ENCODE measurements at places on chromosomes 12 and 14.
A peak's percentile ranks its signal among the peaks of the same experiment; 100 is the strongest.

GRCh38 chr12:75964150-75964549, 67.4 kb downstream of the PHLDA1 start:
- no peak for DNase-seq

DNA sequence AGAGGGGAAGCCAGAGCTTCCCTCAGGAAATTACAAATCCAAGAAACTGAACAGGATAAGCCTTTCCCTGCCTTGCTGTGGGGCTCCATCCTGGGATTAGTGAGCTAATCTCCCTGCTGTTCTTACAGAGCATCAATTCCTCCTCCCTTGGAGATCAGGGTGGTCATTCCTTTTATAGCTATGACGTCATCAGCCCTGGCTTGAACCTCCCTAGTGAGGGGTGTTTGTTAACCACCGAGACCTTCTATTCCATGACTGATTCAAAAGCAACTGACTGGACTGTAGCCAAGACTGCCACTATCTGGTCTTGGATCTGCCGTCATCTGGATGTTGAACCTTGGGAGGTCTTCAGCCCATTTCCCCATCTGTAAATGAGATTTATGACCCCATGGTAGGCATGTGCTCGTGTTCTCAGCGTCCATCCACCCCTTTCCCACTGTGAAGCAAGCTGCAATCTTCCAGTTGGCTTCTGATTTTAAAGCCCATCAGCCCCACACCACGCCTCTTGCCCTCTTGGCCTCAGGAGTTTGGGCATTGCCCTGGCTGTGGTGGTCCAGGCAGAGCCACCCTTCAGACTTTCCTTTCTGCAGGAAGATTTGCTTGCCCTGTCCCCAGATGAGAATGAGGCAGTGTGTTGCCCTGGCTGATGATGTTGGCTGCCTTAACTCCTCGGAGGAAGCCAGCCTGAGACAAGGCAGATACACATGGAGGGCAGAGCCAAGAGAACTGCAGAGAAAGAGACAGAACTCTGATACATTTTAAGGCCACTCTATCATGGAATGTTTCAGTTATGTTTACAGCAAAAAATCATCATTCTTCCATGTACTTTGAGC, 59.6 kb upstream of the ACTN1 start:
- DNase-seq: peak; percentile 77

GRCh38 chr12:89453121-89453978, 71.2 kb downstream of the GALNT4 start:
- peak; percentile 19 for DNase-seq

GRCh38 chr14:99720941-99721791, 37.1 kb downstream of the CYP46A1 start:
- DNase-seq: no peak

DNA sequence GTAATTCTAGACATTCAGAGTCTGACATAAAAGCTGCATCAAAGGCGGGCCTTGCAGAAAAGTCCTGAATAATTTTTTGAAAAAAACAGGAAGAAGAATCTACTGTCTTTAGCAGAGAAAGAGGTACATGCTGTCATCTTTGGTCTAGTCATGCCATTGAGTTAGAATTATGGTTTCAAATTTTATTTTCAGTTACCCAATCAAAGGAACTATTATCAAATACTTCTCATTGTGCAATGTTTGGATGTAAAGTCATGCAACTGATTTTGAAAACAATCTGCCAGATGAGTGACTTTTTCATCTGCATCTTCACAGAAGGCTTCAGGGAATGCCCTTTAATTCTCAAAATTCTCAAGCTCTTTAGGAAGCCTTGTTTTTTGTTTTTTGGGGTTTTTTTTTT, 803.5 kb downstream of the FLRT2 start:
- DNase-seq: no peak

- DNase-seq: no peak
Observed at GRCh38 chr12:19110221-19110940, 19.2 kb upstream of the PLEKHA5 start.

DNA sequence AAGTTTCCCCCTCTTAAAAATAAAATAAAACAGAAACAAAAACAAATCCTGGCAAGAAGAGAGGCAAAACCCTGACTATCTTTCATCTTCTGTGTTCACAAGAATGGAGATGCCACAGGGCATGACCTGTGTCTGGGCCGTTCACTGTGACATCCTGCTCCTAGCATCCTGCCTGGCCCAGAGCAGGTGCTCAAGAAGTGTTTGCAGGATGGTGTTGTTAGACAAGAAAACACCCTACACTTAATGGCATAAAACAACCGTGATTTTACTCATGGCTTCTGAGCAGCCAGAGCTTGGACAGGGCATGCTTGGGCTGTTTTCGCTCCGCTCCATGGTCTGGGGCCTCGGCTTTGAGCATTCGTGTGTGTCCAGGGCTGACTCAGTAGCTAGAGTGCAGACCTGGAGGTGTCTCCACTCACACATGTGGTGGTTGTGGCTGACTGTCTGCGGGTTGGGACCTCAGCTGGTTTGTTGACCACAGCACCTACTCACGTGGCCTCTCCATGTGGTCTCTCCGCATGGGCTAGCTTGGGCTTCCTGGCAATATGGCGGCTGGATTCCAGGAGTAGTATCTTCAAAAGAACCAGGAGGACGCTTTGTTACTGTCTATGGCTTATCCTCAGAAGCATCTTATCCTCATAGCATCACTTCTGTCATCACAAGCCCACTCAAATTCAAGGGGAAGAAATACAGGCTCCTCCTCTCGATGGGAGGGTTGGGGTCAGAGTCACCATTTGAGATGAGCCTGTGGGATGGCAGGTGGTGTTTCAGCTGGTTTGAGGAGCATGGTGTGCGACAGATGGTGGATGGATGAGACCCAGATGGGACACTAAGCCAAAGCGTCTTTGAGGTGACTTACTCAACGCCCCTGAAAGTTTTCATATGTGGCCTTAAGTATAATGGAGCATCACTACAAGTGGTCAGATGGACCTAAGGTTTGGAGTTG, 33.2 kb upstream of the FZD10 start:
- no peak for DNase-seq

GRCh38 chr14:104695660-104696000, 6.2 kb downstream of the INF2 start:
- no peak for DNase-seq

GRCh38 chr12:64660237-64661018, 50.1 kb downstream of the RASSF3 start:
- DNase-seq: no peak

- no peak for DNase-seq
Observed at GRCh38 chr12:22014783-22015144, 31.3 kb upstream of the CMAS start.

- no peak for DNase-seq
Observed at GRCh38 chr12:64951944-64952343, 127.5 kb downstream of the TBC1D30 start.

DNA sequence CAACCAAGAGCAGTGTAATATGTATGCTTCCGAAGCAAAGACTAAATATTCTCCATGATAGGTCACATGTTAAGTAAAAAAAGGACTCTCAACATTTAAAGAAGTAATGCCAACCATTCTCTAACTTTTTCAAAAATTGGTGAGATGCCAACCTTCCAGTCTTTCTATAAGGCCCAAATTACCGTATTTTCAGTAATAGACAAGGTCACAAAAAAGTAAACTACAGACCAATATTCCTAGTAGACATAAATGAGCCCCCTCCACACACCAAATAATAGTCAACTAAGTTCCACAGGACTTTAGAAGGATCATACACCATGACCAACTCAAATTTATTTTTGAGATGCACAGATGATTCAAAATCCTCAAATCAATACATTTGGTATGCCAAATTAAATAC, 867.4 kb downstream of the TMEM121 start:
- DNase-seq: no peak

DNA sequence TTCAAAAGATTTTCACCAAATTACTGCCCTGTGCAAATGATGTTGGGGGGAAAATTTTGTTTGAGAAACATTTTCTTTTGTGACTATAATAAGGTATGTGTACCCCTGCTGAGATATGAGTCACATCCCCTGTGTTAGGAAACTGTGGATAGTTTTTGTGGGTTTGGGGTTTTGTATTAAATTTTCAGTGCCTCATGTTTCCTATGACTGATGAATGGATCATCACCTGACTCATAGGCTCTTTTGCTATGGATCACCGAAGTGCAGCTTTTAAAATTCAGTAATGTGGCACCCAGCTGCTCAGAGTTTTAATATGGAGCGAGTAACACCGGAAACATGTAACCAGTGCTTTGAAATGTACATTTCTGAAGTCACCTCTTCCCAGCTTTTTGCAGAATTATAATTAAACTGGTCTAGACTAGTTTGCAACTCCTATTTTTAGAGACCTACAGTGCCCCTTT, 167.4 kb upstream of the HMGA2 start:
- peak; percentile 46 for DNase-seq

DNA sequence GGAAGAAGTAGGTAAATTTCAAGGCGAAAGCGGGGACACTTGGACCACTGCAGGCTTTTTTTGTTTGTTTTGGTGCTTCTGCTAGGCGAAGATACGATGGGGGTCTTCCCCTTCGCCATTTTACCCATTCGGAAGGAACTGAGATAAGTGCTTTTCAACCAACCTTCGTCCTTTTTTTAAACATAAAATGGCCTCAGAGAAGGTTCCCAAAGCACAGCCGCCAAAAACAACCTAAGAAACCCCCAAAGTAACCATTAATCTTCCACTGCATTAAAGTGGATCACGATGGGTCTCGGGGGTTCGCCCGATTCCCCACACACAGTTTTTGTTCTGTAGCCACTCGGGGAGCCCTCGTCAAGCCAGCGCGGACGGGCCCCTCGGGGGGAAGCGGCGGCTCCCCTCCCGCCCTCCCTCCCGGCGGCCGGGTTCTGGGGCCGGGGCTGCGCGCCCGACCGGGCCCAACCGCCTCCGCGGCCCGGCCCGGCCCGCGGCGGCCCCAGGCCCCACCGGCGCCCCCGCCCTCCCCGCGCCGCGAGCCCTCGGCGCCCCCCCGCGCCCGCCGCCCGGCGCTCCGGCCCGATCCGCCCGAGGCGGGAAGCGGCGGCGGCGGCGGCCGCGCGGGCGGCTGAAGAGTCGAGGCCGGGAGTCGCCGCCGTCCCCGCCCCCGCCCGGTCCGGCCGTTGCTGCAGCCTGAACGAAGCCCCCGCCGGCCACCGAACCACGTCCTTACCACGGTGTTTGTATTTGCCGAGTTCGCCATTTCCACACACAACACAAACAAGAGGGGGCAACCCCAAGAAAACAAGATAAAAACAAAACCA, 790 bp downstream of the GTF2A1 start:
- DNase-seq: peak; percentile 29

DNA sequence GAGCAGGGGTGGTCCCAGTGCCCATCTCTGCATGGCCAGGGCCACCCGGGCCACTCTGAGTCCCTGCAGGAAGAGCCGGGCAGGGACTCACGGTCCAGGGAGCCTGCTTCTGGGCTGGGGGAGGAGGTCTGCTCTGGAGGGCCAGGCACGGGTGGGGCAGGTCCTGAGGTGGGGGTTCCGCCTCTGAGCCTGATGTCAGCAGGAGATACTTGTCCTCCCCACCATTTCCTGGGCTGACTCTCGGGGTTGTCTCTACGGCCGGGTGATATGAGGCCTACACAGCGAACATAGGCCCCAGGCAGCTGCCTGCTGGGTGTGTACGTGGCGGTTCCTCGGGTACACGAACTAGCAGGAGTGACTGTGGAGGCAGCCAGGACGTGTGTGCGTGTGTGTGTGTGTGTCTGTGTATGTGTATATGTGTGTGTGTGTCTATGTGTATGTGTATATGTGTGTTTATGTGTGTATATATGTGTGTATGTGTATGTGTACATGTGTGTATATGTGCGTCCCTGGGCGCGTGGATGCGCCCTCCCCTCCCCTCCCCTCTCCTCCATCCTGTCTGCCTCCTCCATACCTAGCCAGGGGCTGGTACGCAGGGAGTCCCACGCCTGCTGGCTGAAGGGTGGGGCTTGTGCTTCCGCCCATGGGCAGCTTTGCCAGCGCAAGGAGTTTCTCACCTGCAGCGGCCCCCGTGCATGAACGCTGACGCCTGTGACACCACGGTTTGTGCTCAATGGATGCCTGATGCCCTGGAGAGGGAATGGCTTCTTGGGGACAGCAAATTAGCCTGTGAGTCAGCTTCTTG, 30.4 kb upstream of the TRAF3 start:
- DNase-seq: no peak

DNA sequence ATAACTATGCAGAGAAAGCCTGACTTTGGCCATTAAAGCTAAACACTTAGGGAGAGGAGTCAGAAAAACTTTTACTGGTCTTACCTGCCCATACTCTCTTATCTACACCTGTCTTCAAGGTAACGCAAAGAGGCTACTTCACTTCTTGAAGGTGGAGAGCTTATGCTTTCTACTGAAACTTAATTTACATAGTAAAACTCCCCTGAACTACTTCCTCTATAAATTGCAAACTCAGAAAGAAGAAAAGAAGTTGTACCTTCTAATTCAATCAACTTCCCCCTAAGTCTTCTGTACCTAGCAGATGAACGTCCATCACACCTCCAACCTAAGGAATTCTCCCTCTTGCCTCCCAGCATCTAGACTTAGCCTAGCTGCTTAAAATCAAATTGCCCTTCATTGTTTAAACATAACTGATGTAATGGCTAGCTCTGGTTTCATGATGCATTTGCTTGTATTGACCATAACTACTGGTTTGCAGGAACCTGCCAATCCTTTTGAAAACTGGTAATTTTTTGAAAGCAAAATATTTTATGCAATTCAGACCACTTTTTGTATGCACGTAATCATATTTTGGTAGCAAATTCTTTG, 87.7 kb downstream of the STON2 start:
- DNase-seq: no peak

DNA sequence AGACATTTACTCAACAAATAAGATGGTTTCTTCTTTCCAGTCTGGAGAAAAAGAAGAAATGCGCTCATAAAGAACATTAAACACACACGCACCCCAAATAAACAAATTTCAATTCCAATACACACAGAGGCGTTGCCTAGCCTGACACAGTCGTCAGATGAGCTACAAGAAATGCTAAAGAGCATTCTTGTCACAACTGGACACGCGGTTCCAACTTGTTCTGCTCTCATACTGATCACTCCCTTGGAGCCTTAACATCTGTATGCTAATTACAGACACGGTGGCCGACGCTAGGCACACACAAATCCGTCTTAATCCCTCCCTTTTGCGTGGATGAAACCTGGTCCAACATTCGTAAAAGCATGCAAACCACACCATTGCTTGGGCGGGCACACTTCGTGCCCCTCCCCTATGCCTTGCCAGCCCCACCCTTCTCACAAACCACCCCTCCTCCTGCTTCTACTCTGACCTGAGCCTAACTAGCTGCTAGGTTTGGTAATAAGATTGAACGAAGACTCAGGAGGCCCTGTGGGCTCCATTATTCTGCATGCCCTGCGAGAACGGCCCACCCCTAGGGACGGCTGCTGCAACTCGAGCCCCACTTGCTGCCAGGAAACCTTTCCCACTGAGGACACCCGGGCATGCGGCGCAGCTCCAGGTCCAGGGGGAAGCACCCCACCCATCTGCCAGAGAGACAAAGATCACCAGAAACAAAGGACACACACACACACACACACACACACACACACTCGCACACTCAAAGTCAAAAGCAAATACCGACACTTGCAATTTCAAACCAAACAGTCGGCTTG, 1.2 kb downstream of the KCNK10 start:
- DNase-seq: no peak

DNA sequence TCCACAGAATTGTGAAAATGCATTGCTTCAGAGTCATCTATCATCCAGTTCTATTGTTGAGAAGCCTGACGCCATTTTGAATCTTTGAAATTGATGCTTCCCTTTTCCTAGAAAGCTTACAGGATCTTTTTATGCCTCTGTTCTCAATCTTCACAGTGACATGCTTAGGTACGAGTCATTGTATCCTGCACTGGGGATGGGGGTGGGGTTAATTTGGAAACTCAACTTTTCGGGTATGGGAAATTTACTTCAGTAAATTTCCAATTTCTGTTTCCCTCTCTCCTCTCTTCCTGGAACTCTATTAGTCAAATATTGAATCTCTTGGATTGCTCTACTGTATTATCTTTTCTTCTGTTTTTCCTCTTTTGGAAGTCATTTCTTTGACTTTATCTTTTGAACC, 24.5 kb downstream of the RNASE10 start:
- no peak for DNase-seq
